Activated T-helper 1 cell treated with anti-CD3 and anti-CD28 coated beads, Interleukin-2, amount 50 U/mL, for 16 hours (primary cell): ENCODE measurements at places on chromosomes 1 and 21.

- no peak for DNase-seq
Observed at GRCh38 chr1:170730438-170730837, 66.5 kb downstream of the PRRX1 start.

- no peak for DNase-seq
Observed at GRCh38 chr1:94538243-94538827, 3.2 kb downstream of the F3 start.

GRCh38 chr1:107776900-107777663 lies 187.9 kb downstream of the VAV3 start:
- DNase-seq = no peak

DNA sequence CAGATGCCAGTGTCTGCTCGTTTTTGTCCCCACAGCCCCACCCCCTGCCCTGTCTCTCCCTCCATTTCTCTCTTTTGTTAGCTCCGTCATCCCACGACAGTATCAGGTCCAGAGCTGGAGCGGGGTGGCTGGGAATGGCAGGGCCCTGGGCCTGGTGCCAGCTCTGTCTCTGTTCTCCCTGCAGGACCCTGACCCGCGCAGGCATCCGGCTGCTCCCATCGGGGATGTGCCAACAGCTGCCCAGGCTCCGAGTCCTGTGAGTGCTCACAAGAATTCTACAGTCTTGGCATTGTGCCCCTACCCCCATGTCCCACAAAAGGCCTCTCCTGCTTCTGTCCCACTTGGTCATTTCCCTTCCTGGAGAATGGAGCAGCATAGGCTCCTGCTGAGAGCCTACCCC lies 37.4 kb downstream of the UBE2T start:
- DNase-seq = no peak

GRCh38 chr1:240941701-240942370 lies 329.9 kb upstream of the GREM2 start:
- DNase-seq = no peak

DNA sequence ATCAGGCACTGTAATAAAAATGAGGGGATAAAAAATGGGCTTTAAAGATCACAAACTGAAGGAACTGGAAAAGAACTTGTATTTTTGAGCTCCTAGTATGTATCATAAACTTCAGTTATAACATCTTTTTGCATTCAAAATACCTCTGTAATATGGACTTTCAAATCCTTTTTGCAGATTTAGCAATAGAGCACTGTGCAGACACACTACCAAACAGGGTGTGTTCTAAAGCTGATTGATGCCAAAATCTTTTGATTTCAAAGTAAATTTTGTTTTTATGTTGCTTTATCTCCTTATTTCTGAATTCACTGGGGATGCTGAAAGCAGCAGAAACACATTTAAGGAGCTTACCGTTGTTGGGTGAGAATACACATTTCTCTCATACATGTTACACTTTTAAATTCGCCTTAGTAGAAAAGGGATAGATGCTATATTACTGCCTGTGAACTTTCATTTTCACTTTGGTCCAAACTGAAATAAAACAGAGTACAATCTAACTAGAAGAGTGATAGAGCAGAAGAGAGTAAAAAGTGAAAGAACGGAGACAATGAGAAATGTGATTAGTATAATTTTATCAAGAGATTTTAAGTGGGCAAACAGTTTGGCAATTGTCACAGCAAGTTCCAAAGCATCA lies 1126.6 kb downstream of the BRINP3 start:
- no peak for DNase-seq

- no peak for DNase-seq
Observed at GRCh38 chr1:56979986-56980755, 14.4 kb upstream of the C8B start.

GRCh38 chr21:17585875-17586450 lies 26.7 kb downstream of the BTG3 start:
- DNase-seq = no peak
